ENCODE measurements at places on chromosomes 3 and 15.

DNA sequence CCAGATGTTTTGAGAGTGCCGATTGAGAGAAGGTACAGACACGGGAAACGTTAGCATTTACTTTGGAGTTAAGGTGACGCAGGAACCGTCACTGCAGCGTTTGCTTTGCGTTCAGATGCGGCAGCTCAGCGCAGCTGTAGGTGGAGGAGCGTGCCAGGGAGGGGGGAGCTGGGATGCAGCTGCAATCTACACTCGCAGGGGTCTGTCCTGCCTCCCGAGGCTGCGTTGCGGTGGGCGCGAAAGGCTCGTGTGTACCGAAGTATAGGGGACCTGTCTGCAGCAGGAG lies 425 bp upstream of the FYTTD1 start:
- peak; percentile 39 for DNase-seq

DNA sequence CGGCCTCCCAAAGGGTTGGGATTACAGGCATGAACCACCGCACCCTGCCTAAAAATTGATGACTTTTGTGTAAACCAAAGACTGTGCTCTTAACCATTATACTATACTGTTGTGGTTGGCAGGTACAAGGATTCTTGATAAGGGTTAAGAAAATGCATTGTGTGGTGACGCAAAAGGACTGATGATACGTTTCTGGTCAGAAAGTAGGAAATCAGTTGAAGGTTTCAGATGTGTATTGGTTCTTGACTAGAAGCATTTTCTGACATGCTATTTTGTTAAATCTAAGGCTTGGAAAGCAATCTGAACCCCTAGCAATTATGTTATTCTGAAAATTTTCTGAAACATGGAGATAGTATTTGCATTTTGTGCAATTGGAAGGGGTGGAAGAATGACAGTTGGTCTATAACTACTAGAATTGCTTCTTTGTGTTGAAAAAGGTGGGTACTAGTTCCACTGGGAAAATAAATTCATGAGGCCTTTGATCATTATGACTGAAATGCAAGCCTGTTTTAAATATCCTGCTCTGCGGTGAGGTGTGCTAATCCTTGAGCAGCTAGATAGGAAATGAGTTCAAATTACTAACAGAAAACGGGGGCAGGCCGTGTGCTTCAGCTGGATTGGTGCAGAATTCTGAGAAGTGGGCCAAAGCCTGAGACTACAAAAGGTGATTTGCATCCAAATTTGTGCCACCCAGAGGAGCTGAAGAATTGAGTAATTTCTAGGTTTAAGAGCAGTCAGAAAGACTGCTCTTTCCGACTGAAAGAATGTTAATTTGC lies 66.0 kb upstream of the LRRFIP2 start:
- no peak for DNase-seq

GRCh38 chr3:8985411-8985831 lies 22.1 kb upstream of the RAD18 start:
- no peak for DNase-seq

DNA sequence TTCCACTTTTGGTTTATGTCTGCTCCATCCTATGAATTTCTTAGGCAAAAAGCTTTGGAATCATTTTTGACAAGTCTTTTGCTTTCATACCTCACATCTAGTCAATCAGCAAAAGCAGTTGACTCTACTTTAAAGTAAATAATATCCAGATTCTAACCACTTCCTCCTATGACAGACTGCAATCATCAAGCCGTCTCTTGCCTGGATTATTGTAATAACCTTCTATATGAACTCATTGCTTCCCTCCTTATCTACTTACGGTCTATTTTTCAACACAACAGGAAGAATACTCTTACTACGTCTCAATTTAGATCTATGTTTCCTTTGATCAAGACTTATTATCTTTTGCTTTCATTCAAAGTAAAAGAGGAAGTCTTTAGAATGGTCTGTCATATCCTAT lies 20.7 kb downstream of the CLDN1 start:
- no peak for DNase-seq

DNA sequence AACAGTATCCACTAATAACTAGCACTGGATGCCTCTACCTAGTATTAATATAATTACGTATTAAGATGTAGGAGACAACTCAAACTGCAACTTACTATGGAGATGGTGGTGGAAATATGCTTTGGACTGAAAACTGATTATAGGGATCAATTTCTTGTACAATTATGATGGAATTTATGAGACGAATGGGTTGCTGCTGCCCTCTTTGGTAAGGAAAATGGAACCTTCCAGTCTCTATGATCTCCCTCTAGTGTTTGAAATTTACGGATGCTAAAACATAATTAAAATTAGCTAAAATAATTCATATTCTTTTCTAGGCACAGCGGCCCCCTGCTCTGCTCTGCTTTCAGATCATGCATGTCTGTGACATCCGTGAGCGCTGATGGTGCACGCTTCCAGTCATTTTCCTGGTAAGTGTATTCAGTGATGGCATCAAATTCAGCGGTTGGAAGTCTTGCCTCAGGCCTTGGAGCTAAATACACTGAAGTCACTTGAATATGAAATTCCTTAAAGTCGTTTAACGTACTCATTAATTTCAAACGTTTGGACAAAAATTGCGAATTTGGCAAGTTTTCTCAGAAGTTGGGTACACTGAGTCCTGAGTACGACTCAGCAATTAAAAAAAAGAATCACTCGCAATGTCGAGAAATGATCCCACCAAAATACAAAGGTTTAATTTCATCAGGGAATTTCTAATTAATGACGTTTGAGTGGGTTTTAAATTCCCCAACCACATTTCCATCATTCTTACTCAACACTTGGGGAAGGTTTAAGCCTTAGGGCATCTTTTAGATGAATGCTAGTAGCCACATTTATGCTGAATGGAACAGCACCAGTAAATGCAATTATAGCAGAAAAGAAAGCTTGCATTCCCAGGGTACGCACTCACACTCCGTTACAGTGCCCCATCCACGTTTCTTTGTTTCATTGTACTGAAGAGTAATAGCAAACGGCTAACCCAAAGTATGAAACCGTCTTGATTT lies 132.6 kb downstream of the NR2F2 start:
- DNase-seq: no peak

DNA sequence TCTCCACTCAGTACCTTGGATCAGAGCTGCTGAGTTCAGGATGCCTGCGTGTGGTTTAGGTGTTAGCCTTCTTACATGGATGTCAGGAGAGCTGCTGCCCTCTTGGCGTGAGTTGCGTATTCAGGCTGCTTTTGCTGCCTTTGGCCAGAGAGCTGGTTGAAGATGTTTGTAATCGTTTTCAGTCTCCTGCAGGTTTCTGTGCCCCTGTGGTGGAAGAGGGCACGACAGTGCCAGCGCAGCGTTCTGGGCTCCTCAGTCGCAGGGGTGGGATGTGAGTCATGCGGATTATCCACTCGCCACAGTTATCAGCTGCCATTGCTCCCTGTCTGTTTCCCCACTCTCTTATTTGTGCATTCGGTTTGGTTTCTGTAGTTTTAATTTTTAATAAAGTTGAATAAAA lies 7.0 kb upstream of the PODXL2 start:
- DNase-seq: no peak

DNA sequence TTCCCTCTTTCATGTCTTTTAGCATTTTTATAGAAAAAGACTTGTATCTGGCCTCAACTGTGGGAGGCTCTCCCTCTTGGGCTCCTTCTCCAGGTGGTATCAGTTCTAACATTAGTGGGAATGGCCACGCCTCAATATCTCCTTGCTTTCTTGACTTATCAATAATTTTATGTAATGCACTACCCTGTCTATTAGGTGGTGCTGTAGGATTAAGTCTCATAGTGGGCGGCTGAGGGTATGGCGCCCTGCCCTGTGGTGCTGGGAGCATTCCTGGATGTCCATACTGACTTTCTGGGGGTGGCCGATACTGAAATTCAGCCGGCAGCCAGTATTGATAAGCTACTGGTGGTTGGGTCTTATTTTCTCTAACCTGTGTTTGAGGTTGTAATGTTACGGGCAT lies 8.7 kb upstream of the RPUSD3 start:
- DNase-seq: no peak

DNA sequence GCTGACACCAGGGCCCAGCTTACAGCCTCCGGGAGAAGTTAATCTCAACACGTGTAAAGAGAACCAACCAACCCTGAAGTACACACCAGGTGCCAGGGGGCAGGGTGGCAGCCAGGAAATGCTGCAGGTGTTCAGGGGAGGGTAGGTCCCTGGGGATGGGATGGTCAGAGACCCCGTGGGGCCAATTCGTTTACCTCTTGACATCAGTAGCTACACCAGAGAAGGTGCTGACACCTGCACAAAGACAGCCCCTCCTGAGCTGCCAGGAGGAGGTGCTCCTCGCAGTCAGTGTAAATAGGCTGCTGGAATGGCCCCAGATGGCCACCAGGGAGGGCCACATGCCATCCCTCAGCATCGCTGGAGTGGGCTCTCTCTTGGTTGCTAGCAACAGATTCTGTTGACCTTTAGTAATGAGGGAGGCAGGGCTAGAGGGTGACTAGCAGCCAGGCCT lies 52.8 kb downstream of the CORO2B start:
- DNase-seq: no peak

DNA sequence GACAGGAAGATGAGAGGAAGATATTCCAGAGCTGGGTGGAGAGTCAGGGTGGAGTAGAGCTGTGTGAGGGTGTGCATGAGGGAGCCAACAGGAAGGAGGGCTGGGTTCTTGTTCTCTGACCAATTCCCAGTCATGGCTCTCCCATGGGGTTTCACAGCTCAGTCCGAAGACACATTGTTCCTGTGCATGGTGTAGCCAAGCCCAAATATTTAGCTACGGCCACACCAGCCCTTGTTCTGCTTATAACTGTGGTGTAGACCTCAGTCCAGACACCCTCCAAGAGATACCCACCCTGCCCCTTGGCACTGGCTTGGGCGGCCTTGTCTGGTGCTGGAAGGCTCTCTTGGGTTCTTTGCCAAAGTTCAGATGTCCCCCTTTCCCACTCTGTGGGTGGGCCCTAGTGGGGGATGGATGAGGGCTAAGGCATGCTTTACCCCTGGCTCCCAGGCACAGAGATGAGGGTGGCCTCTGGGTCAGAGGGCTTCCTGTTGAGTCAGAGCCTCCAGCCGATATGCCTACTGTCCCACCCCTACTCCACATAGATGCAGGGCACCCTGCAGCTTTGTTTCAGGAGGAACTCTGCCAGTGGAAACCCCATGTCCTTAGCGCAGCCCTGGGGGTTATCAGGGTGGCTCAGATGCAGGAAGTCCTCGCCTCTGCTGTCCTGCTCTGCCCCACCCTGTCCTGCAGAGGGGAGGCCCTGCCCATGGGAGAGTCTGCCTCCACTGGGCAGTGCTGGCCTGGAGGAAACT lies 271.2 kb upstream of the CTDSPL start:
- DNase-seq: no peak

DNA sequence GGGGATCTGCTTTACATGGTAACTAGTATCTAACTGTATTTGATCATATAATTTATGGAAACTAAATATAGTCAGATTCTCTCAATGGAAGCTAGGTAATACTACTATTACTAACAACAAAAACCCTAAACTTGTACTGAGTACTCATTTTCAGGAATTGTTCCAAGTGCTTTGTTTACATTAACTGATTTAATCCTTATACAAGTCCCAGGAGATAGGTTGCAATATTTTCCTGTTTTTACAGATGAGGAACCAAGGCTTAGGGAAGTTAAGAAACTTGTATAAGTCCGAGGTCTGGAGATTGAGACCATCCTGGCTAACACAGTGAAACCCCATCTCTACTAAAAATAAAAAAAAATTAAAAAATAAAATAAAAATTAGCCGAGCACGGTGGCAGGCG lies 7.5 kb upstream of the MTHFS start:
- no peak for DNase-seq

DNA sequence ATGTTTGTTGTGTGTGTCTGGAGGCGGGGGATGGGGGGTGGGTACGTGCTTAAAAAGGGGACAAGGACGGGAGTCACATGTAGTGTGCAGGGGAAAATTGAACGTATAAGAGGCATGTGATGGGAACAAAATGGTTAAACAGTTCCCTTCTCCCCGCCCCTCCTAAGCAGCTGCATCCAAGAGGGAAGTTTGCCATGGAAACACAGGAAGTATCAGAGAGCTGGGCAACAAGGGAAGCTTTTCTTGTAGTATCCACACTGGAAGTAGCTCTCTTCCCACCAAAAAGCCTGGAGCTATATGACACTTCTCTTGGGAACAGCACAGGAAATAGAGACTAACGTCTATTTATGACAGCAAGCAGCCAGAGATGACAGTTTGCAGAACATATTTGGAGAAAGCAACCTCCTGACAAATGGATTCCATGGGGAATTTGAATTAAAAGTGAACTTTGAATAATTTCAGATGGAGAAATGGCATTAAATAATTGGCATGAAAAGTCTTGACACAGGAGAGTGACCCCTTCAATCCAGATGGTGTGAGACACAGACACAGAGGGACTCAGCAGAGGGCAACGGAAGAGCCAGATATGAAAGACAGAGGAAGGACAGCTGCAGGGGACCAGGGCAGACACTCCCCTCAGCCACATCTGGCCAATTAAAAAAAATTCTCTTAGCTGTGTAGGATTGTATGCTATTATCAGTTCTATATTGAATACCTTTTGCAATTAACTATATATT lies 294.2 kb upstream of the TBL1XR1 start:
- no peak for DNase-seq

DNA sequence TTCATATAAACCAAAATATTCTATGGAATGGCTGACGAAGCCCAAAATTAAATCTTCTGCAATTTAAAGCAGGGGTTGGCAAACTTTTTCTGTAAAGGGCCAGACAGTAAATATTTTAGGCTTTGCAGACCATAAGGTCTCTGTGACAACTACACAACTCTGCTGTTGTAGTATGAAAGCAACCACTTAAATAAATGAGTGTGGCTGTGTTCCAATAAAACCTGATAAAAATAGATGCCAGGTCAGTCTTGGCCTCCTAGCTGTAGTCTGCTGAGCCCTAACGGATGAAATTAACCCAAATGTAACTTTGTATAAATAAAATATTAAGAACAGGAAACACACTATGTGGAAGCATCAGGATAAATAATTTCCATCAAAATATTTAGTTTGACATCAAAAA lies 104.2 kb downstream of the FBXL22 start:
- no peak for DNase-seq

GRCh38 chr3:9349321-9350117 lies 13.3 kb upstream of the THUMPD3 start:
- DNase-seq: no peak

GRCh38 chr3:134432236-134432635 lies 53.5 kb downstream of the ANAPC13 start:
- DNase-seq: no peak

DNA sequence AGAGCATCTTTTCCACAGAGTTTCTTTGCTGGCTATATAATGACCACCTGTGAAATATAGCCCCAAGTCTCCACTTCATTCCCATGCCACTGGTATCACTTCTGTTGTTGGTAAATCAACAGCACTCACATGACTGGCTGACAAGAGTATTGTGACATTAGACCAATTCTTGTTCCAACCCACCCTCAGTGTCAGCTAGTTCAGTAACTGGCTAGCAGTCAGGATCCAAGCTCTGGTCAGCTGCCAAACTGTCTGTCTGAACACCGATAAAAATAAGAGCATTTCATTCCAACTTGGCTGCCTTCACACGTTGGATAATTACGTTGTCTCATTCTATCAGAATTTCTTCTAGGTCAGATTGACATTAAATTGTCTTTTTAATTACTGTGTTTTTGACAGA lies 166.5 kb downstream of the USP13 start:
- no peak for DNase-seq

- no peak for DNase-seq
Measured at GRCh38 chr3:129005526-129006303, 4.6 kb downstream of the EFCC1 start.

Data from activated gamma-delta T cell treated with anti-CD3 and anti-CD28 coated beads, Interleukin-2, amount 50 U/mL, for 16 hours (primary cell).